Cerebellar nuclear complex (tissue), 1 donor: ENCODE measurements at places on chromosomes 4 and X.

- no peak for DNase-seq
Measured at GRCh38 chrX:40632199-40632598, 9.0 kb downstream of the MPC1L start.

- DNase-seq = no peak
Measured at GRCh38 chr4:154720618-154721267, 23.1 kb upstream of the LRAT start.

DNA sequence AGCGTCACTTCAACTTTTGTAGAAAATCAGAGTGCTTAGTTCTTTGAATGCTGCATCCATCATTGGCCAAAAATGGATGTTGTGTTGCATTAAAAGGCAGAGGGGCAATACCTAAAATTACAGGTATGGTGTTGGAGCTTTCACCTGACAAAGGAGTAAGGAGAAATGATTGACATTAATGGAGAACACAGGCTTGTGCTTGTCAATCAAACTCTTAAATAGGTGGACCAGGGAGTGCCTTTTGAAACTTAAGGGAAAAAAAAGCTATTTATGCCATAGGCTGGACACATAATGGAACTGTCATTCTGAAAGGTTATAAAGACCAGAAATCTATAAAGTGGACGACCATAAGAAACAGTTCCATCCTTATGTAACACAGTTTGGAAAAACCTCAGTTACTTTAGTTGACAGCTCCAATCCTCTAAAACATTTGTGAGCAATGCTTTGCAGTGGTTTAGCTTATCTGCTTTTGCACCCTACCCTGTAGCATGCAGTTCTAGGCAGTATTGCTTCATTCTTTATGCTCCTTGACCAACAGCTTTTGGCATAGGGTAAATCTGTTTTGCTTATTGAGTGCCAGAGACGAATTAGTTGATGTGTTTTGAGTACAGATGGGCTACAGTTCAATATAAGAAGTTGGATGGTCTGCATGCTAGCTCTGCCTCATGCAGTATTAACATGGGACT lies 2.4 kb downstream of the HADH start:
- no peak for DNase-seq

DNA sequence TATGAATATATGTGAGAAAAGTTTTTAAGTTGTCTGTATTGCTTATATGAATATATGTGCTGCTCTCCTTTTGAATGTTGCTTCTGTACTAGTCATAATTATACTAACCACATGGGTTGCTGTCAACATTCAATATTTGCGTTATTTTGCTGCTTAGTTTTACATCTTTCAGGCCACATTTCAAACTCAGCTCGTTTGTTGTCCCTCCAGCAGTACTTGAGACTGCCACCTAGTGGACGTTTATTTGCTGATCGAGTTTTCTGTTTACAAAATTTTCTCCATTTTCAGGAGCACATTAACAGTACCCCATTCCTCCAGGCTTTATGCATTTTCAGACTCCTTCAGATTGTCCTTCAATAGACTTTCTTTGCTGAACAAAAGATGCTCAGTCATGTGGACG lies 75.8 kb downstream of the NUDT11 start:
- no peak for DNase-seq

- DNase-seq = no peak
Measured at GRCh38 chr4:39429476-39430334, 23.0 kb downstream of the KLB start.

DNA sequence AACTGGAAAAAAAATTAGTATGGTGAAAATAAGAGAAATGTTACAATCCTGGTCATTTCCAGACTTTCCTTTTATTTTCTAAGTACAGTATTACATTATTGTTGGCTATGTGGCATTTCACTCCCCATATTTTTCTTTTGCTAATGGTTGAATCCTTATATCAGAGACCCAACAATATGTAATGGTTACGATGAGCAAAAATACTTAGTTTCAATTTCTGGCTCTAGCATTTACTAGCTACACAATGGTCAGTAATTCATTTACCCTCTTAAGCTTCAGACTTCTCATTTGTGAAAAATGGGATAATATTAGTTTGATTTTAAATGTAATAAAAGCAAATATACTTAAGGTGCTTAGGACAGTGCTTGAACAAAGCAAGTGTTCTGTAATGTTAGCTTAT lies 942.9 kb upstream of the PABPC4L start:
- DNase-seq = no peak
